Cardiac muscle cell (in vitro differentiated cells and primary cell): ENCODE measurements at places on chromosomes 4 and X.

- DNase-seq: no peak
Measured at GRCh38 chr4:47053485-47053884, 22.1 kb downstream of the GABRB1 start.

GRCh38 chr4:185263419-185263818 lies 54.0 kb downstream of the SNX25 start:
- DNase-seq: no peak

- no peak for DNase-seq
Measured at GRCh38 chr4:154560419-154560801, 2.4 kb upstream of the FGB start.

DNA sequence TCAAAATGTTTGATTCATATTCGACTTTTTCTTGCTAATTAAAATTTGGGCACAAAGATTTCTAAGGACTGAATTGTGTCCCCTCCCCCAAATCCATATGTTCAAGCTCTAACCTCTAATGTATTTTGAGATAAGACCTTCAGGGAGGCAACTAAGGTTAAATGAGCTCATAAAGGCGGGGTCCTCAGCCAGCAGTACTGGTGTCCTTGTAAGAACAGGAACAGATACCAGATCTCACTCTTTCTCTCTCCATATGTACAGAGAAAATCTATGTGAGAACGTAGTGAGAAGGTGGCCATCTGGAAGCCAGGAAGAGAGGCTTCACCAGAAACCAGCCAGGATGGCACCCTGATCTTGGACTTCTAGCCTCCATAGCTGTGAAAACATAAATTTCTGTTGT lies 116.9 kb downstream of the VEGFC start:
- DNase-seq: no peak

DNA sequence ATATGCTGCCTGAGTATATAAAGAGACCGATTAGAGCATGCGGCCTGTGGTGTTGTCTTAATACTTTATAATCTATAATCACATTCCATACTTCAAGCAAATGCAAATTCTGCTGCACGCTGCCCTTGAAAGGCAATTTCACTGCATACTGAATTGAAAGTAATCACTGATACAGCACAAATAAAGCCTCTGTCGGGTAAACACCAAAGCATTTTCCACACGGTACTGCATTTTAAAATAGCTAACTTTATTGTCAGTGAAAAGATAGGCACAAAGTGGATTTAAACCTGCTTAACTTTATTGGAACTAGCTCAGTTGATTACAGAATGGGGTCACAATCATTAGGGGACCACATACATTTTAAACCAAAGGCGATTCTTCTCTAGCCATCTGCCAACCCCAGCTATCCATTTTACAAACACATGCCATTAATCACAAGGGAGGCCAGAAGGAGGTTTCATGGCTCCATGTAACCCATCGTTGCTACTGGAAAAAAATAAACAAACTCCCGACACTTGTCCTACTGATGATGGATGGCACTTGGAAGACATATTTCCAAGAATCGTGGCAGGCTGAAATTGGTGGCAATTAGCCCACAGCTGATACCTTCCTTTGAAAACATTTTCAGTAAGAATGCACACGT lies 65.9 kb downstream of the AMOT start:
- no peak for DNase-seq

- DNase-seq: peak; percentile 83
Measured at GRCh38 chr4:56128213-56128612, 179.5 kb downstream of the CEP135 start.

- no peak for DNase-seq
Measured at GRCh38 chr4:72577211-72577610, 8.2 kb upstream of the ADAMTS3 start.

GRCh38 chrX:39443240-39443639 lies 642.0 kb downstream of the MID1IP1 start:
- no peak for DNase-seq

DNA sequence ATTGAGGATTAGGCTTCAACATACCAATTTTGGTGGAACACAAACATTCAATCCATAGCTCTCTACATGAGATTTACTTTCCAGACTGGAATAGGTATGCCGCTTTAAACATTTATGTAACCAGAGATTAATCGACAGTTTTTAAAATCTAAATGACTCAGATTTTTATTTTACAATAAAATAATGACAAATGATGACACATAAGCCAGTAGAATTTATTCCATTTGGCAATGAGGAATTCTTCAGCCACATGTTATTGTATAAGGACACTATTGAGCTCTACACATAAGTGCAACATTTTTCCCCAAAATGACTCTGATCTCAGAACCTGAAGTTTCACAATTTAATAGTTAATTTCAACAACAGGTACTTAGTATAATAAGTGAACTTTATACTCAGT lies 227.0 kb upstream of the PRPS2 start:
- DNase-seq: no peak

DNA sequence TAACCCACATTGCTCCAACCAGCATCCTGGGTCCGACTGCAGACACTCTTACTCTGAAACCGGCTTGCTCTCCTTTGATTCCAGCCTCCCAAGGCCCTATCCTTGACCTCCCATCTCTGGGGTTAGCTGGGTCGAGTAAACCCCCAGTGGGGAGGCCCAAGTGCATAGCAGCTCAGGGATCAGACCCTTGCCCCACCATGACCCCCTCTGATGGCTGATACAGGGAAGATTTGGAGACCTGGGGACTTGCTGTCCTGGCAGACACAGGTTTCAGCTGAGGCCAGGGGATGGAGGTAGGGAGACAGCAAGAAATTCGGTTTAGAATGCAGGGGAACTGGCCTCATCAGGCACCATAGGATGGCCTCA lies 23.6 kb upstream of the CDKL5 start:
- DNase-seq: no peak

- no peak for DNase-seq
Measured at GRCh38 chrX:150478496-150479492, 89.6 kb upstream of the MTM1 start.

- no peak for DNase-seq
Measured at GRCh38 chr4:98311656-98312055, 50.5 kb downstream of the RAP1GDS1 start.

DNA sequence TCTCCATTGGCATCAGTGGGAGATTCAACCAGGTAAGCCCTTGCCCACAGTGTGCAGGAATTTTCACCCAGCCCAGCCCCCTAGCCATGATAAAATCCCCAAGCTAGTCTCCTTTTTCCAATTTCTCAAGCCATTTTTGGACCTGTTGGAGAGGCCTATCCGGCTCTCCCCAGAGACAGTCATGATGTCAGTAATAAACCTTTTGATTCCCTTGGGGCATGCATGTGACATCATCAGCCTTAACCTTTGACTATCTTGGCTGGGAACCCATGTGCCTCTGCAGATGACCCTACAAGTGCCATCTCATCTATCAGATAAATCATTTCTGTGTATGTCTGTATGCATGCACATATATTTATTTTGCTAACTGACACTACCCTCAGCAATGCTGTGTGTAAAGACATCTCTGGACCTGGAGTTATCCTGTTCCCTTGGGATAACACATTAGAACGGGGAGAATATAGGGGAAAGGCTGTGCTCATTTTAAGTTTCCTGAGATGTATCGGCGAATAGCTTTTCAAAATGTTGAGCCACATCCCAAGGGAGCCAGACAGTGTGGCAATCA lies 51.0 kb downstream of the CYTL1 start:
- DNase-seq: no peak

DNA sequence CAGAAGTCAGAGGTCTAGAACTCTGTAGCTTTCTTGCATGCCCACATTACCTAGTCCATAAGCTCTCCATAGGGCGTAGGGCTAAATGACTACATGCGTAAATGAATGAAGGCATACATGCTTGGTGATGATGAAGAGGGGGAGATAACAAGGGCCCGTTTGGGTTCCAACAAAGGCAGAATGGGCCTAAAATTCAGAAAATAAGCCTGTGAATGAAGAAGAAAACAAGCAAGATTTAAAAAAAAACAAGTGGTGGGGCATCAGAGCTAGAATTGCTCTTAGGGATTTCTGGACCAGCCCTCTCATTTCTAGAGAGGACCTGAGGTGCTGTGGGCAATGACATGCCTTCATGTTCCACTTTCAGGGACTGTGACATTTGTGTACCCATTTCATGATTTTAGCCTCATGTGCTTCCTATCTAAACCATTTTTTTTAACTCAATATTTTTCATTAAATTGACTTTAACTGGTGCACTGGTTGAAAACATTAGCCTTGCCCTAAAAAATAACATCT lies 12.1 kb downstream of the GPRIN3 start:
- DNase-seq: no peak

GRCh38 chrX:11461201-11462001 lies 168.2 kb downstream of the AMELX start:
- no peak for DNase-seq

DNA sequence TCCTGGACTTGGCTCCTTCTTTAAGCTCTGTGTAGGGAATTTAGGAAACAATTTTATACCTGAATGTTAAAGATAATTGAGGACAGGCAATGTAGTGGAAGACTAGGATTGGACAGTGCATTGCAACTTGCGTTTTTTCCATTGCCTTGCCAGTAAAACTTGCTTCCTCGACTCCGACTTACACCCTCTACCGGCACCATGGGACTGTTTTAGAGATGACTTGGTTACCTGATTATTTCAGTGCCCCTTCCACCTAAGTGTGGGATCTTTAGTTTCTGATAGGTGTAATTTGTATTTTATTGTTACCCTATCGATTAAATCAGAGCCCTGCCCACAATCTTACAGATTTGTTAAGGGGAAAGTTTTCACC lies 1.2 kb downstream of the PRPS1 start:
- DNase-seq: peak; percentile 42

DNA sequence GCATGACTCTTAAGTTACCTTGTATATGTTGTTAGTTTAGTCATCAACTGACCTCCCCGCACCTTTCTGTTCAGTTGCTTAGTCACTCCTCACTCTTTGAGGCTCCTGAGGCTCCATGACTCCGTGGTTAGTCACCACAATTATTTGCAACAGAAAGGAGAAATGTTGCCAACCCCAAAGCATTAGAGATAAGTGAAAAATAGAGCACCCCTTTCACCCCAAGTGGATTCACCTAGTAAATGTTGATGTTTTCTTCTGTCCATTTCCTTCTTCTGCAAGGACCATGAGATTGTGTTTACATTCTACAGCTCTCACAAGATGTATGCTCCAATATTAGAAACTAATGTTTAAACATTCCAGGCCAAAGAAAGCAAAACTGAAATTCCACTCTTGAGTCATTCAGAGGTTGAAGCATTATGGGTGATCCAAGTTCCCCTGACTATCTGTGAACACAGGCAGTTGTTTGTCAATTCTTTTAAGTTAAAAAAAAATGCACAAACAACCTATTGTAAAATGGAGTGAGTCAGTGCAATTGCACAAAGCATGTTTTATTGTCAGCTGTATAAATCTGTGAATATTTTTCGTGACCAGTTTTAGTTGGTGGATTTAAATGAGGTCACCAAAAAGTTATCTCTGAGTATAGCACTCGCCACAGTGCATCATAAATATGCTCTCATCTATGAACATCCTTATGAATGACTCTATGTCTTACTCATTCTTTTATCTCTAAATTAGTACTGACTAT lies 552.4 kb upstream of the MAGEB2 start:
- DNase-seq: peak; percentile 78

DNA sequence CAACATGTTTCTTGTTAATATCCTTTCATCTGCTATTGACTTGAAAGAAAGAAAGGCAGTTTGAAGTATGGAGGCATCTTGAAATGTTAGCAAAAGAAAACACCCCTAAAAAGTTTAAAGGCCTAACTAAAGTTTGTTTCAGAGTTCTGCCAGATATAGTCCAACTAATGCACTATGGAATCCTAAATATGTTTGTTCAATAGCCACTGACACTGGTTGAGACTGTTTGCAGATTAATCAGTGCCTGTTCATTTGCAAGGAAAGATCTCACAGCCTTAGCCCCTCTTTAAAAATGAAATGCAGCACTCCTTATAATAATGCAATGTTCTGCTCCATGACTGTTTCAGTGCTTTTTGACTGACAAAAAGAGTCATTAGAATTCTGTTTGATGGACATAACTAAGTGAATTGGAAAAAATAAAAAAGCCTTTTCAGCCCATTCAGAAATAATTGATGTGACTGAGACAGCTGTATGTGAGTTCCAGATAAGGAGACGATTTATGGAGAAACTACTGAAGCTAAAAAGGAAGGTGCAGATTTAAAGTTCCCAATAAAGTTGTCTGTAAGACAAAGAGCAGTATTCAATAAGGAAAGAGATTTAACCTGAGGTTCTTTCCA lies 192.0 kb downstream of the PCDH7 start:
- DNase-seq: peak; percentile 25

DNA sequence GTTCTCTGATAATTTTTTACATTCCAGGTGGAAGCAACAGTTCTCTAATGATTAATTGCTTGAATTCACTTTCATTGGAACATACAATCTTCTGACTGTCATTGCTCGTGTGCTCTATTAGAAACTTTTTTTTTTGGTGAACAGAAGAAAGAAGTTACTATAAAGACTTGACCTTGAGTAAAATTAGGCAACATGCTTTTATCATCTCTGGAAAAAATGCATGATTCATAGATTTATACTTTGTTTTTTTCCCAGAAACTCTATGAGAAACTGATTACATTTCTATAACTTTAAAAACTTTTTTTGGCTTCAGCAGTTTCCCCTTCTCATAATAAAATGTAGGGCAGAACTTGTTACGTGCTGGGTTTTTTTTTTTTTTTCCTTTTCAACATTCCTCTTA lies 167.6 kb downstream of the ARHGAP10 start:
- no peak for DNase-seq

DNA sequence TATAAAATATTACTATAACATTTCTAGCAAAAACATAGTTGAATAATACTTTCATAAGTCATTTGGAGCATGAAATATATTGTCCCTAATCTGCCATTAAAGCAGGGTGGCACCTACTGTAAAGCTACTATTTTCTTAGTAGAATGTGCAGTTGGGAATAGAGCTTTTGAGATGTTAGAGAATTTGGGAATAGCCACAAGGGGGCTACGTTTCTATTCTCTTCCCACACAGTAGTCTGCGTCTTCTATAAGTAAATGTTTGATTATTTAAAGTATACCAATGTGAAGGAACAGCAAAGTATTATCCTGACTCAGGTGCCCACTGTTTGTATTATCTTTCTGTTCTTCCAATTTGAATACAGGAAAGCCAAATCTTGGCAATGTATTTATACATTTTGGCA lies 323.2 kb upstream of the GIMD1 start:
- no peak for DNase-seq

GRCh38 chrX:31212856-31213748 lies 141.3 kb upstream of the FTHL17 start:
- no peak for DNase-seq

- no peak for DNase-seq
Measured at GRCh38 chrX:22662776-22663175, 337.0 kb upstream of the DDX53 start.

- no peak for DNase-seq
Measured at GRCh38 chr4:34619531-34620162, 1624.7 kb downstream of the ARAP2 start.

DNA sequence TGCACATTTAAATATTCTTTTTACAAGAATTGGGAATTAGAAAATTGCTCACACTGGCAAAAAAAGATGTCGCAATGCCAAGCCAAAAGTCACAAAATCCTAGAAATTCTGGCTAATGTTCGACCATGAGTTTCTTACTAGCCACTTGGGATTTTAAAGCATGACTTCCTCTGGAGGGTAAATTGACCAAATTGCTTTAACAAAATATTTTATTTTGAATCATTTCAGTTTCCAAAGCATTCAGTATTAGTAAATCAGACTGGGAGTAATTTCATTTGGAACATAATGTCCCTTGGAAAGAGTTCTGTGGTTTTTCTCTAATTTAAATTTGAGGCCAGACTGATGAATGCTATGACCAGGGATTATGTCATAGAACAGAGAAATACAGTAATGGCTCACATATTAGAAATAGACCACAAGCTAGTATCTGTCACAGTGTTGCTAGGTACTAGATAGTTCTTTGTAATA lies 7.6 kb upstream of the CXCL5 start:
- DNase-seq: peak; percentile 57

- DNase-seq: no peak
Measured at GRCh38 chr4:104516884-104517283, 22.2 kb upstream of the CXXC4 start.
